ENCODE measurements at places on chromosomes 4 and X. TPM values are rescaled to one million over a fixed set of nuclear protein-coding genes. Genes with fewer than 3 reads are reported as not detected.

Gene HS3ST1
- 0.94 TPM for total RNA-seq

GRCh38 chr4:38174801-38175200 is 214.6 kb downstream of the PTTG2 start:
- no peak for DNase-seq

Gene ODAM
- total RNA-seq = not detected

DNA sequence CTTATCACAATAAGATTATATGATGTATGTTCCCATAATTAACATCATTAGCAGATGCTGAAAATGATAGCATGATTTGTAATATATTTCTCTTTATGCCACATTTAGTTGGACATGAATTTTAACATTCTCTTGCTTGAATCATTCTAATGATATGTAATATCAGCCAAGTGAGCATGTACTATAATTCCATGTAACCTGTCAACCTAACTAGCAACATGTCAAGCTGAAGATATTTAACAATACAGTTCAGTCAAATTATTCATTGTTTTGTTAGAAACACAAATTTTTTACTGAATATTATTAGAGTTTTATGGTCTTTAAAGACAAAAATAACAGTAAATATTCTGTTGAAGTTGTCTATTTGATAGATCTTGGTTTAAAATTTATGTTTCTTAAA is 920.4 kb upstream of the PCDH10 start:
- no peak for DNase-seq

- no peak for DNase-seq
Measured at GRCh38 chrX:31796624-31797023, 724.8 kb upstream of the FTHL17 start.
